Activated CD8-positive, alpha-beta memory T cell treated with anti-CD3 and anti-CD28 coated beads for 48 hours (primary cell): ENCODE measurements at places on chromosomes 5 and 9.

- DNase-seq: no peak
Observed at GRCh38 chr5:98330871-98331270, 442.6 kb upstream of the RGMB start.

GRCh38 chr9:134627417-134628353 is 13.9 kb upstream of the COL5A1 start:
- DNase-seq: no peak

- no peak for DNase-seq
Observed at GRCh38 chr5:27472871-27473270, 434.5 kb upstream of the CDH9 start.

- DNase-seq: no peak
Observed at GRCh38 chr5:179324760-179325295, 20.4 kb downstream of the ADAMTS2 start.

GRCh38 chr9:137224830-137225694 is at the start of gene CYSRT1:
TSS of gene CYSRT1 (plus strand) at chr9:137225174. CDS start at chr9:137225622, 448 bp downstream.
- no peak for DNase-seq

- no peak for DNase-seq
Observed at GRCh38 chr9:1216532-1216931, 166.4 kb downstream of the DMRT2 start.

- DNase-seq: no peak
Observed at GRCh38 chr5:83639911-83640310, 80.7 kb downstream of the HAPLN1 start.

- no peak for DNase-seq
Observed at GRCh38 chr9:136519263-136520052, 26.4 kb downstream of the NOTCH1 start.
